ENCODE measurements at places on chromosomes 2 and 18.

DNA sequence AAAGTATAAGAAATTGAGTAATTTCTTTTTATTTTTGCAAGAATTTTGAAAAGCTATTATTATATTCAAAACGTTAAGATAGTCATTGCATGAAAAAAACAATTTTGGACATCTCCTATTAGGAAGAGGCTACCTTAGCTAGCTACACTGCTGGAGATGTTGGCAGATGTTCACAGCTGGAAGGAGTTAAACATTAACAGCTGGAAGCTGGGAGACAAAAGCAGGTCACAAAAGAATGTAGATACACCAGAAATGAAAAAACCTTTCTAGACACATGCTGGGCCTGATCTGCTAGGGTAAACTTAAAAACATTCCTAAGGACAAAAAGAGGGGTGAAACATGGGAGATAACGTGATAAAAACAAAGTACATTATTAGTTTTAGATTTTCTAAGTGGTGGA is 84.4 kb downstream of the SESTD1 start:
- DNase-seq = no peak

DNA sequence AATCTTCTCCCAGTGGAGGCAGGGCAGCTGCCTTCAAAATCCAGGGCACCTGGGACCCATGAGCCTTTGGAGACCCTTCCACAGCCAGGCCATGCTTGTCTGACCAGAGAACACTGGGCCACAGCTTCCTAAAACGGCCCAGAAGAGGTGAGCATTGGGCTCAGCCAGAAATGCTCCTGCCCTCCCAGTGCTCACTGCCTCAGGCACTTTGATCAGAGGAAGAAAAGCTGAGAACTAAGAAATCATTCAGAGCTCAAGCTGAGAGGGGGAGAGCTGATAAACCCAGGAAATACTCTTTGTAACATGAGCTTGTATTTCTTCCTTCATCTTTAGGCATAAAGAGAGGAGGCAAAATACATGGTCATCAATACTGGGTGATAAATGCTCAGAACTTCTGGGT is 365.5 kb upstream of the KLHL29 start:
- DNase-seq = no peak

DNA sequence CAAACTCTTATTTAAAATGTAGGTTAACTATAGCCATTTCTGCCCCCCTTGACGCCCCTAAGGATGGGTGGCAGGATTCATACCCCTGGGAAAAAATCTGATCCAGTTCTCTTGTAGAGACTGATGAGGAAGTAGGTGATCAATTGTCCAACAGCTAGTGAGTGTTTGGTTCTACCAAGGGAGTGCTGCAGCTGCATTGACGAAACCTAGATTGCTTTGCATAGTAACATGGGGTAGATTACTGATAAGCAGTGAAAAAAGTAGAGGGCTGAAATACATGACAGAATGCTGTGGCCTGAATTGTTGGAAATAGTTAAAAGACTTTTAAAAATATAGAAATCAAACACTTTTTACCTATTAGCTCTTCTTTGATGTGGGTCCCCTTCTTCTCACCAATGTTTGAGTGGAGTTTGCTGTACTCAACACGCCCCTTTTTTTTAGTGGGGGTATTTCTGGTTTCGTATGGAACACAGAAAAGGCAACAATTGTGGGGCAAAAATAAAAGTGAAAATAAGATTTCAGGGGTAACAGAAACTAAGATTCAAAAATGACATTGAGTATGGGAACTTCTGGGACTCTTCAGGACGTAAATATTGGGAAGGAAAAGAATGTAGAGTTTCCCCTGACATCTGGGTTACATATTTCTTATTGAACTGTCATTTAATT is 66.2 kb downstream of the MAIP1 start:
- no peak for DNase-seq

GRCh38 chr2:31859959-31860358 is 150.8 kb downstream of the MEMO1 start:
- DNase-seq = no peak

GRCh38 chr2:100517556-100517955 is 45.2 kb upstream of the PDCL3 start:
- DNase-seq = no peak

GRCh38 chr2:145411493-145411892 is 891.6 kb upstream of the ZEB2 start:
- DNase-seq = peak; percentile 17

DNA sequence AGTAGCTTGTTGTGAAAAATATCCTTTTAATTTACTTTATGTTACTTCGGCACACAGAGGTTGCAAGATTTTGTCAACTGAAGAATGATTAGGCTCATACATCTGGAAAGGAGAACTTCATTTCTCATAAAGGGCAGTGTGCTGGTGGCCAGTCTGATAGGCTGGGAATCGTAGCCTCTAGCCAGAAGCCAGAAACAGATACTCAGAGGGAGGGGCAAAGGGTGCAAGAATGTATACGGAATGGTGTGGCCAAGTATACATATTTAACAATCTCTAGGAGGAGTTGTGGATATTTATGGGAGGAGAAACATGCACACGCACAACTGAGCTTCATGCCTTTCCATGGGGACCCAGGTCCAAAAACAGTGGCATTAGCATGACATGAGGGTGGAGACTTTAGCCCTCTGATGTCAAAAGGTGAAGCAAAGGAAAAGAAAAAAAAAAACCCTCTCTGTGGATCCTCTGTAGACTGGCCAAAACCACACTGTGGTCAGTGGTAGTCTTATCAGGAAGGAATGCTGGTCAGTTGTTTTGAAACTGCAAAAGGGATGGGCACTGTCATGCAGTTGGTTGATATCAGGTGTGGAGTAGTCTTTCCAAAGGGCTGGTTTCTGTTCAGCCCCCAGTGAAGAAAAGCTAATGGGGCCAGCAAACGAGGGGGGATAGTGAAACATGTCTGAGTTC is 34.9 kb upstream of the APCDD1 start:
- no peak for DNase-seq

DNA sequence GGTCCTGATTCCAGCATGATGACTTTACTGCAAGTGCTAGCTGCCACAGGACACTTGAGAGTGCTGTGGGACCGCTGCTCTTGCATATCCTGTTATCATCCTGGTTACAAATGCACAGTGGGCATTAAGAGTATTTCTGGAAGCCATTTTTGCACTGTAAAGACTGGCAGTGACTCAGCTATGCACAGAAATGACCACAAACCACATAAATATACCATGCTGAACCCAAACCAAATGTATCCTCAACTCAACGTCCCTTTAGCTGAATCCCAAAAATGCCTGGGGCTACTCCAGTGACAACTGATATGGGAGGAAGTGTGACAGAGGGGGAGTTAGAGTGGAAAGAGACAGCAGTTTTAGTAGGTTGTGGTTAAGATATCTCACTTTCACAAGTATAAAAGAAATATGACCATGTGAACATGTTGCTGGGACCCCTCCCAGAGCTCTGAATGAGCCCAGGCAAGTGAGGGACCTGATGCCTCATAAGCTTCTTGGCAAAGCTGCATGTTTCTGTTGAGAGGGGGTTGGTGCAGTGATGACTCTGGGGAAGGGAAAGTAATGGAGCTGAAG is 37.3 kb downstream of the RHBDD1 start:
- DNase-seq = peak; percentile 33

DNA sequence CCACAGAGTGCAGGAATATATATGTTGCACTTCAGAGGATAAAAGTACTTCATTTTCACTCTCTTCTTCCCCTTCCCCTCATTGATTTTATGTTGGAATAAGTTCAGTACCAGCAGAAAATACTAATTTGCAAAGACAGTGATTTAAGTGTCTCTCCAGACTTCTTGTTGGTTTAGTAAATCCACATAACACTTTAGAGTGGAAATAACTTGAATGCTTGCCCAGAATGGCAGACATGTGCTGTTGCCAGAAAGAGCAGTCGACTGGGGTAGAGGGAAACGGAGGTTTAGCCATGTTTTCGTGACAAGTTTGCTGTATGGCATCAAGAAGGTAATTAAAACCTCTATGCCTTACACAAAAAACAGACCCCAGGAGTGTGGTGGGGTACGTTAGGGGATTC is 246.0 kb upstream of the CXCR4 start:
- no peak for DNase-seq

DNA sequence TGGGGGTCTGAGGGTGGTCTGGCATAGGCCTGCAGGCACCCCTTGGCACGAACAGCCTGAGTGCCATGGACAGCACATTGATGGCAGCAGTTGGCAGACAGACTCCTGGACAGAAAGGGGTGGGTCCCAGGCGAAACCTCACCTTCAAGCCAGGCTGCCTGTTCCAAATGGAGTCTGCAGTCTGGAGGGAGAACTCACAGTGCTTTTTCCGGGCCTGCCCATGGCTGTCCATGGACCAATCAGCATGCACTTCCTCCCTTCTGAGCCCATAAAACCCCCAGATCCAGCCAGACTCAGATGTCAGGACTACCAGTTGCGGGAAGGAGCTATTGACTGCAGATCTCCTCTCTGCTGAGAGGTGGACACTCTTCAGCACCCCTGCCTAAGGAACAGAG is 694.6 kb upstream of the ACVR2A start:
- DNase-seq = no peak

DNA sequence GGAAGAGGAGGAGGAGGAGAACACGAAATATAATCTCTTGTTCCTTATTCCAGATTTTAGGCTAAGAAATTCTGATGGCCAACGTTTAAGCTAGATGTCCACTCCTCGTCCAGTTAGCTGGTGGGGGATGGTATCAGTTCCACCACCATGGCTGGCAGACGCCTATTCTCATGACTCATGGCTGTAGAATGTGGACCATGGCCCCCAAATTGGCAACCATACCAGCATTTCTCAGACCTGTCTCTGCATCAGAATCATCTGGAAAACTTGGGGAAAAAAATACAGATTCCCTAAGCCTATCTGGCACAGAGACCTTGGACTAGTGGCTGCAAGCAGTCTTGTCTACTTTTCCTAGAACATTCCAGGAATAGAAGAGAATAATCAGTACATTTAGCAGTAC is 267.7 kb upstream of the SIX2 start:
- no peak for DNase-seq

- no peak for DNase-seq
Observed at GRCh38 chr2:148475626-148476025, 168.9 kb upstream of the EPC2 start.

DNA sequence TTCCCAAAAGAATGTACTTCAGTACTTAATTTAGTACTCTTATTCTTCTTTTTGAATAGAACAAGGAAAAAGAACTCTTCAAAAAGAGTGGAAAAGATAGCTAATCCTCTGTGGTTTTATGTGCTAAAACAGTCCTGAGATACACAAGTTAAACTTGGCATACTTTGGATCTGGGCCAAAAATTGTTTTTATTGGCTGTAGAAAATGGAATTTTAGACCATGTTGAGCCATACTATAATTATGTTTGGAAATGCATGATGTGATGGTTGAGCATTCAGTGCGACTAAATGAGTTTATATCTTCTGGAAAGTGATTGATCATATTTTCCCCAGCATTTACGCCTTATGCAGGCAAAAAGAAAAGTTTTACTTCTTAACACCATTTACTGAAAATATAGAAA is 18.0 kb upstream of the PDE1A start:
- no peak for DNase-seq

DNA sequence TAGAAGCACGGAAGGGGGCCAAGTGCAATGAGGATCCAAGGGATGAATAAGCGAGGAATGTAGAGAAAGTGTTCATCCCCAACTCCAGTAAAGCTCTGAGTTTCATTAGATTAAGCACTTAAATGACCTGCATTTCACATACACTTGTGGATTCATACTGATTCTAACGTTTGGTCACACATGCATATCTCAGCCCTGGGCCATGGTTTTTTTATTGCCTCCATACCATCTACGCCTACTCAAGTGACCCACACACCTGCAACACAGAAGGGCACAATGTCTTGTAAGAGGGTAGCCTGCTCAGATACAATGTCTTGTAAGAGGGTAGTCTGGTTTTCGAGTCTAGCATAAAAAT is 566 bp upstream of the MRPS5 start:
- DNase-seq = no peak

- no peak for DNase-seq
Observed at GRCh38 chr18:59923539-59924196, 23.9 kb downstream of the PMAIP1 start.

- DNase-seq = no peak
Observed at GRCh38 chr2:196821195-196821594, 12.0 kb upstream of the C2orf66 start.

DNA sequence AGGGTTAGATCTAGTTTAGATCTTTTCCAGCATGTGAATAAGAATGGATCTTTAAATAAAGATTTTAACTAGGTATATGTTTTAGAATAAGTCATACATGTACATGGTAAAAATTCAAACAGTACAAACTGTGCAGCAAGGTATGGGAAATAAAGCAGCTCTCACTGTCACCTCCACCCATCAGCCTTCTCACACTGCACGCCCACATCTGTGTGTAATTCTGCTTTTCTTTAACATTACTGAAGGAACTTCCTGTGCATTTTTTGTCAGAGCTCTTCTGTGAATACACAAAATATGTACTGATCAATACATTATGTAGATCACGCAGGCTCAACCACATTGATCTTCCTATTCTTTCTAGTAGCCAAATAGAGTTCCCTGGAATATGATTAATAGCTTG is 3.4 kb downstream of the CASP8 start:
- DNase-seq = no peak

- DNase-seq = no peak
Observed at GRCh38 chr2:164969909-164970690, 14.8 kb upstream of the SLC38A11 start.

- no peak for DNase-seq
Observed at GRCh38 chr18:35045121-35045520, 3.9 kb downstream of the MAPRE2 start.

GRCh38 chr2:74596584-74596983 is 42.1 kb downstream of the DOK1 start:
- DNase-seq = no peak

DNA sequence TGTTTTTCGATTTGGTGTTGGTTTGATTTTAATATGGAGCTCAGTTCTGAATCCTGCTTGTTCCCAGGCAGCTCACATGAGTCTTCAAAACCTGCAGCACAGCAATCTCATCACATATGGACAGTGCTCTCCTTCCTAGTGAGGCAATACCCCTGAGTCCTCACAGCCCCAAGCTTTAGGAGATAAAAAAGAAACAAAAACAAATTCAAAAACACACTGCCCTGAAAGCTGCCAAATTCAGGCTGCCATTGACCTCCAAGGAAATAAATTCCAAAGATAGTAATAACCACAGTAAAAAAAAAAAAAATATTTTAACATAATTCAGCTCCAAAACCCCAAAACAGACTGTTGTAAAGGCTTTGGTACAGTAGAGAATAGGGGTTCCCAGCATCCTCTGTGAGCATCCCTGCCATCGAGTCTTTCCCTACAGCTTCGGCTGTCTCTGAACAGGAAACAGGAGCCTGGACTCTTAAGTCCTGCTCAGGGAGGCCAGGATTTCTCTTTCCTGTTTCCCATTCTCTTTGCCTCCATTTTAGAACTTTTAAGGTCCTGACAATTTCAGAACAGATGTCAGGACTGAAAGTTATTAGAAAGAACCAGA is 14.7 kb upstream of the SP3 start:
- DNase-seq = no peak

GRCh38 chr18:48292229-48292628 is 117.0 kb downstream of the ZBTB7C start:
- DNase-seq = no peak

GRCh38 chr18:53457068-53457467 is 767.4 kb downstream of the MBD2 start:
- DNase-seq = no peak

All from activated T-cell treated with anti-CD3 and anti-CD28 coated beads, Interleukin-2, amount 50 U/mL, for 48 hours (primary cell).